WTC11 (cell line): ENCODE measurements at places on chromosomes 5 and 9. TPM values are rescaled to one million over a fixed set of nuclear protein-coding genes. Genes with fewer than 3 reads are reported as not detected.

The ADRB2 gene
- total RNA-seq, result 1.1 to 1.3 TPM (median 1.2 TPM) in 3 replicates

The FOXD4L4 gene
- total RNA-seq, result 0.14 TPM in 1 of 3 replicates, not detected in the others

The MORN5 gene
- not detected in 3 replicates for total RNA-seq

The TEX48 gene
- total RNA-seq, result not detected in 3 replicates

The FAT2 gene
- 0.14 to 0.26 TPM (median 0.16 TPM) in 3 replicates for total RNA-seq

The NR5A1 gene
- total RNA-seq, result 0.39 to 0.77 TPM (median 0.60 TPM) in 3 replicates

The UGT3A1 gene
- total RNA-seq, result 2.0 to 2.7 TPM (median 2.1 TPM) in 3 replicates

The SHISAL2B gene
- total RNA-seq, result 11.1 to 15.2 TPM (median 14.8 TPM) in 3 replicates

The NR6A1 gene
- 164 to 222 TPM (median 218 TPM) in 3 replicates for total RNA-seq

The MGAT1 gene
- 78.4 to 93.6 TPM (median 86.3 TPM) in 3 replicates for total RNA-seq

The RASGEF1C gene
- total RNA-seq, result 0.44 to 0.96 TPM (median 0.82 TPM) in 3 replicates

The IL4 gene
- not detected in 3 replicates for total RNA-seq

The TMEFF1 gene
- total RNA-seq, result 62.7 to 66.5 TPM (median 66.2 TPM) in 3 replicates

The NRARP gene
- total RNA-seq, result 46.7 to 52.4 TPM (median 51.5 TPM) in 3 replicates

The HRCT1 gene
- 0.41 TPM in 1 of 3 replicates, not detected in the others for total RNA-seq

The NUDT2 gene
- 17.3 to 18.3 TPM (median 17.8 TPM) in 3 replicates for total RNA-seq

The SLC22A4 gene
- 0.34 to 0.50 TPM (median 0.35 TPM) in 3 replicates for total RNA-seq

The LCP2 gene
- total RNA-seq, result 0.37 to 0.73 TPM (median 0.72 TPM) in 3 replicates

The LURAP1L gene
- 1.2 to 1.7 TPM (median 1.3 TPM) in 3 replicates for total RNA-seq

The SIT1 gene
- total RNA-seq, result 4.1 to 7.2 TPM (median 5.4 TPM) in 3 replicates

The TIMD4 gene
- total RNA-seq, result 0.13 TPM in 1 of 3 replicates, not detected in the others

The PCDH12 gene
- 0.02 to 0.33 TPM in 2 of 3 replicates, not detected in the other for total RNA-seq

The NOXA1 gene
- total RNA-seq, result 2.9 to 5.9 TPM (median 4.8 TPM) in 3 replicates

The PLPP1 gene
- total RNA-seq, result 38.2 to 43.2 TPM (median 40.9 TPM) in 3 replicates

The C9orf50 gene
- total RNA-seq, result 0.11 TPM in 1 of 3 replicates, not detected in the others

The HTR1A gene
- 0.46 to 0.66 TPM (median 0.52 TPM) in 3 replicates for total RNA-seq

The MAST4 gene
- total RNA-seq, result 7.3 to 10.0 TPM (median 8.0 TPM) in 3 replicates

The PCDHGA2 gene
- 0.66 to 0.96 TPM (median 0.94 TPM) in 3 replicates for total RNA-seq

The CYLC2 gene
- not detected in 3 replicates for total RNA-seq

The RNF44 gene
- total RNA-seq, result 204 to 233 TPM (median 216 TPM) in 3 replicates

The BHMT gene
- total RNA-seq, result 1.1 to 1.2 TPM (median 1.1 TPM) in 3 replicates

The TAS2R1 gene
- not detected in 3 replicates for total RNA-seq

The F2R gene
- total RNA-seq, result 18.4 to 19.8 TPM (median 19.0 TPM) in 3 replicates

The CAMK2A gene
- 0.13 to 0.16 TPM (median 0.14 TPM) in 3 replicates for total RNA-seq

The DOCK8 gene
- total RNA-seq, result 2.6 to 3.2 TPM (median 2.7 TPM) in 3 replicates

The PCDHA1 gene
- 2.2 to 2.7 TPM (median 2.4 TPM) in 3 replicates for total RNA-seq

The SPATA9 gene
- not detected in 3 replicates for total RNA-seq
